ENCODE measurements at places on chromosomes 3 and 15. TPM values are rescaled to one million over a fixed set of nuclear protein-coding genes. Genes with fewer than 3 reads are reported as not detected.

The PSTPIP1 gene
- 4.4 TPM for total RNA-seq

The PLA2G4B gene
- total RNA-seq: 1.2 TPM

The MEIS2 gene
- 82.2 TPM for total RNA-seq

The ARGFX gene
- not detected for total RNA-seq

The RABL3 gene
- total RNA-seq: 18.4 TPM
